ENCODE measurements at places on chromosomes 1 and 21.
A peak's percentile ranks its signal among the peaks of the same experiment; 100 is the strongest.

- DNase-seq, result no peak
Observed at GRCh38 chr1:55363268-55363667, 148.1 kb upstream of the USP24 start.

DNA sequence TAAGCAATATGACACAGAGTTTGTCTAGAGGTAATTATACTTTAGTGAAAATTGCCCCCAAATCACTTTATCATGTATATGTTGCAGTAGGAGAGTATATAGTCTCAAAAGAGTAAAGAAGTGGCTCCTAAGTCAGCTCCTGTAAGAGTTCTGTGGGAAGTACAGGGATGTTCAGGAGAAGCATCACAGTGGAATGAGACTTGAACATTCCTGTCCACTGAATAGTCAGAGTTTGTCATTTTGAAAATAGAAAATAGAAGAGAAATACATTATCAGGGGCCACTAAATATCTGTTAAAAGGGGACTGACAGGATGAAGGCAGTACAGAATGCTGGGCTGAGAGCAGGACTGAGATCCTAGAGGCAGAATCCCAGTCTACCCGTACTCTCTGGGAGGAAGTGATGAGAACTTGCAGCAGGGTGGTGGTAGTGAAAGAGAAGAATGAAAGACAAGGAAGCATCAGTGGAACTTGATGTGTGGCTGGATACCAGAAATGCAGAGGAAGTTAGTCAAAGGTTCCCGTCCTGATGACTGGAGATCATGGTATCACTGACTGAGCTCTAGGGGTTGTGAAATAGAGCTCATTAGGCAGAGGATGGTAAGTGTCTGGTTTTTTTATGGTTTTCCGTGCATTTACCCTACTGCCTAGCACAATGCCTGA is 153.4 kb downstream of the FMN2 start:
- DNase-seq, result no peak

DNA sequence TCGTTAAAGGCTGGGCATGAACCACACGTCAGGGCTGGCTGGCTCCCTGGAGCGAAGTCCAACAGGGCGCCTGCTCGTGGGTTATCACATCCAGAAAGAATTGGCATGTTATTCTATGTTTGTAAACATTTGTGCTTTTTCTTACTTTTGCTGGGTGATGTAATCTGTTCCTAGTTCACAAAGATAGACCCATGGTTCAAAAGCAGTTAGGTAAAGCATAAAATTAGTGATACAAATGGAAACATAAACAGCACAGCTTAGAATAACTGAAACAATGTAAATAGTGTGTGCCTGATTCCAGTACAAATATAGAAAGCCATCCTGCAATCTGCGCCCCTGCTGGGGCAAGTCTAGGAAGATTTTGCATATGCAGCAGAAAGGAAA is 184.0 kb upstream of the C1orf174 start:
- DNase-seq, result no peak

DNA sequence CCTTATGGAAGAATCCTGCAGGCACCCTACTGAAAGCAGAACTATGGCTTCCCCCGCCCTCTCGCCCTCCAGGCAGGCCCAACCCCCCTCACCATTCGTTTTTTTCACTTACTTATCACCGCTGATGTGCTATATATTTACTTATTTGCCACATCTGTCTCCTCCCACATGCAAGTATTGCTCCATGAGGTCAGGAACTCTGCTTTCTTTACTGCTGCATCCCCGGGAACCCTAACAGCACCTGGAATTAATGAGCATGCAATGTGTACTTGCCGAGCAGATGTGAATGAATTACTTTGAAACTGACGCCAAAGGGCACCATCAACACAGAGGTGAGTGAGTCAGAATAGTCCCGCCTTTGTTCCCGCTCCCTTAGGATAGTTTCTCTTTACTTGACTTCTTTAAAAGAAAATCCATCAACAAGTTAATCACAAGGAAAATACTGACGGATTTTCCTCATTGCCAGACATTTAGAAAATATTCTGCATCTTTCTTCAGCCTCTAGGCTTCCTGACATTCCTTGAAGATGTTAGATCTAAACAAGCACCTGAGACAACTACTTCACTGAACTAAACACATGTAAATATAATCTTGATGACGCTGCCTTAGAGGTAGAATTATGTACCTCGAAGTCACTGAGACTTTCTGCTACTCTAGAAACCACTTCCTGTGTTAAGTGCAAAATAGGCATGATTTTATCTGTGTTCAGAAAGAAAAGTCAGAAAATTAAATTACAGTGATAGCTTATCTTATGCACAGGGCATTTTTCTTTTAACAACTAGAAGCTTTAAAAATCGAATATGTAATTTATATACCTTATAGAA is 17.5 kb upstream of the RAB4A start:
- DNase-seq, result no peak

DNA sequence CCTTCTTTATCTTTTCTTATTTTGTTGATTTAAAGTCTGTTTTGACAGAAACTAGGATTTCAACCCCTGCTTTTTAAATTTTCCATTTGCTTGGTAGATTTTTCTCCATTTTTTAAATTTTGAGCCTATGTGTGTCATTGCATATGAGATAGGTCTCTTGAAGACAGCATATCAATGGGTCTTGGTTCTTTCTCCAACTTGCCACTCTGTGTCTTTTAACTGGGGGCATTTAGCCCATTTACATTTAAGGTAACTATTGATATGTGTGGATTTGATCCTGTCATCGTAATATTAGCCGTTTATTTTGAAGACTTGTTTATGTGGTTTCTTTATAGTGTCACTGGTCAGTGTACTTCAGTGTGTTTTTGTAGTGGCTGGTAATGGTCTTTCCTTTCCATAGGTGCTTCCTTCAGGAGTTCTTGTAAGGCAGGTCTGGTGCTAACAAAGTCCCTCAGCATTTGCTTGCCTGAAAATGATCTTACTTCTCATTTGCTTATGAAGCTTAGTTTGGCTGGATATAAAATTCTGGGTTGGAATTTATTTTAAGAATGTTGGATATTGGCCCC is 223.9 kb downstream of the USP25 start:
- no peak for DNase-seq

DNA sequence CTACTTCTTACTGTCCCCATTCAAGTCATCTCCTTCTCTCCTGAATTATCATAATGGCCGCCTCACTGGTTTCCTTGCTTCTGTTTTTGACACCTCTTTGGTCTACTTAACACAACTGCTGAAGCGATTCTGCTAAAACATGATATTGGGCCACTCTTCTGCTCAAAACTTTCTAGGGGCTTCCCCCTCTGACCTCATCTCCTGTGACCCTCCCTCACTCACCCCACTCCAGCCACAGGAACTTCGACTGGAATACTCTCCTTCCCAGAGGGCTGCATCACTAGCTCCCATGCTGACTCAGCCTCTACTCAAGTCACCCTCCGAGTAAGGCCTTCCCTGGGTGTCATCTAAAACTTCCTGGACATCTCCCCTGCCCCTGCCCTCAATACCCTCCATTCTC is 35.7 kb downstream of the NRIP1 start:
- DNase-seq, result no peak

DNA sequence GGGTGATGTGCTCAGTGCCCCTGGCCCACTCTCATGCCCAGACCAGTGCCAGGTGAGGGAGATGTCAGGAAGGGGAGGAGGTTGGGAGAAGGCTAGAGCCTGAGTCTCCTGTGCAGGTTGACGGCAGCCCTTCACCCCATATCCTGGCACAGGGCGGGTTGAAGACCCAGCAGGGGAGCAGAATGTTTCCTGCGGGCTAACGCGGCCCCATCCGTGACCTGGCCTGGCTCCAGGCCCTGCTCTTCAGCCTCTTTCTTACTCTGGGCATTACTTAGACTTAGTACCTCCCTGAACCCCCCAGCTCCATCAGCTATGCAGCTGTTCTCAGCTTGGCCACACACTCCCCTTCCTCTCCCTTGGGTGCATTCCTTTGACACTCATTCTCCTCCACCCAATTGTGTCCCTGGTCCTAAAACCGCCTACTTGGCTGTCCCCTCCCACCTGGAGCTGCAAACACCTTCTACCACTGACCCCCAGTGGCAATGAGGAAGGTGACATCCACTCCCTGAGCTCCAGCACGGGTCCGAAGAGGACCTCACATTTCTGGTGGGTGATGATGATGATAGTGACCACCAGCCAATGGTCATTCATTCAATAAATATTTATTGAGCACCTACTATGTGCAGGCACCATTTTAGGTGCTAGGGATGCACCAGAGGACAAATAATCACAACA is 179.0 kb downstream of the PTPRU start:
- peak; percentile 33 for DNase-seq

DNA sequence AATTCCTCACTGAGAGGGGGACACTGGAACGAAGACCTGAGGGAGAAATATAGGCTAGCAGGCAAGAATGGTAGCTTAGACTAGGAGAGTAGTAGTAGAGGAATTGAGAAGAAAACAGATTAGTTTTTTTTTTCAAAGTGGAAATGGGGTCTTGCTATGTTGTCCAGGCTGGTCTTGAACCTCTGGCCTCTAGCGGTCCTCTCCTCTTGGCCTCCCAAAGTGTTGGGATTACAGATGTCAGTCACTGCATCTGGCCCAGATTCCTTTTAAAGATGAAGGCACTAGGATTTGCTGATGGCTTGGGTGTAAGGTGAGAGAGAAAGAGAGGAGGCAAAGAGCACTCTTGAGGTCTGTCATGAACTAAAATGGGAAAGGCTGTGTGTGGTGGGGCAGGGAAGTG is 30.1 kb downstream of the NFASC start:
- DNase-seq, result no peak

DNA sequence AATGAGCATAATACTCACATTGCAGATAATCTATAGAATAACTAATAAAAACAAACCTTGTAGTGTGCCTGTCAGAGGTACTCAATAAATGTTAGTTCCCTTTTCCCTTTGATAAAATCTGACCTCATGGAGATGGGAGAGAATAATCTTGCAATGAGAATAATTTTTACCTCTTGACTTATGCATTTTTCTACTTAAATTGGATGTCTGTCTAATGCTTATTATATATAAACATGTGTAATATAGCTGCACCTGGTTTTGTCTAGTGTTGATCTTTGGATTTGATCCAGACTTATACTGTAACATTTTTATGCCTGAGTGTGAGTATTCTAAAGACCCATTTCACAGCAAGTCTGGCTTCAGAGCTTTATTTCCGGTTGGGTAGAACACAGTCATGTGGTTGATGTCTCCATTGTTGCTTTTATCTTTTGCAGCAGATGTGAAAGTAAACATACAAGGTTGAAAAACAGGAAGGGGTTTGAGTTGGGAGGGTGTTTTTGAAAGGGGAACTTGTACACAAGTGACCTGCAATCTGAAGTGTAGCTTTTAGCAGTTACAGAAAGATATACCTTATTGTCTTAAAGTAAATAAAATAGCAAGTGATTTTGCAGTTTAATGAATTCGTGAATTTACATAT is 12.4 kb downstream of the EPB41 start:
- DNase-seq, result no peak

- DNase-seq, result no peak
Observed at GRCh38 chr1:237041461-237041794, 556 bp upstream of the RYR2 start.

GRCh38 chr1:245823408-245824147 is 668.8 kb downstream of the KIF26B start:
- no peak for DNase-seq

DNA sequence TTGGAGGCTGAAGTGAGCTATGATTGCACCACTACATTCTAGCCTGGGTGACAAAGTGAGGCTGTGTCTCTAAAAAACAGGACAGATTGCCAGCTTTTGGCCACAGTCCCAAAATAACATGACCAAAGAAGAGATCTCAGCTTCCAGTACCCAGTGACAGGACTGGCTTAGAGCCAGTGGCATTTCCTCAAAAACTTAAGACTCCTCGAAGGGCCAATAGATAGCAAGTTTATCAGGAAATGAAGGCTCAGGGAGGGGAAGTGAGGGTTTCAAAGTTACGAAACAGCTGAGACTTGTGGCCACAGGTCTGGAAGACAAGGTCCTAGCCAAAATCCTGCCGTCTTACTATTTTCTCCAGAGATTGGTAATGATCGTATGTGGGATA is 6.3 kb upstream of the TMEM39B start:
- DNase-seq, result no peak

DNA sequence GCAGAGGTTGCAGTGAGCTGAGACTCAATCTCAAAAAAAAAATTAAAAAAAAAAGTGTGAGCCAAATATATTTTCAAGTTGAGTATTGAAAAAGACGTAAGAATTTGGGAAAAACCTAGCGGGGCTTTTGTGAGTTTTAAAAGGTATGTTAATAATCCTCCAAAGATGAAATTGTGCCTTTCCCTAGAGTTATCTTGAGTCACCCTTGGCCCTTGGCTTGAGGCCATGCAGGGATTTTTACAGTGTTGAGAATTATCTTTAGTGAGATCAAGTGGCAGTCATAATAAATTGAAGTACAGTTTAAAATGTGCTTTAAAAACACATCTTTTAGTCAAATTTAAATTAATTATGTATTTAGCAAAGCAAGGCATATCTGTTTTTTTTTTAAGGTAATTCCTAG is 32.7 kb downstream of the PPP2R5A start:
- DNase-seq, result no peak

- DNase-seq, result no peak
Observed at GRCh38 chr1:55358581-55358980, 143.4 kb upstream of the USP24 start.

GRCh38 chr1:234737967-234738314 is 128.0 kb upstream of the IRF2BP2 start:
- no peak for DNase-seq

- DNase-seq, result no peak
Observed at GRCh38 chr21:43281661-43282357, 113.0 kb downstream of the CRYAA start.
